ENCODE measurements at places on chromosomes 1 and 21.

GRCh38 chr1:23092447-23092846 is 73.2 kb downstream of the KDM1A start:
- no peak for DNase-seq

GRCh38 chr1:177830531-177831135 is 139.2 kb downstream of the SEC16B start:
- no peak for DNase-seq

GRCh38 chr1:183655562-183656075 is 2.5 kb upstream of the APOBEC4 start:
- DNase-seq = peak; percentile 78

GRCh38 chr1:176205332-176205914 is 1.7 kb downstream of the COP1 start:
- DNase-seq = no peak

DNA sequence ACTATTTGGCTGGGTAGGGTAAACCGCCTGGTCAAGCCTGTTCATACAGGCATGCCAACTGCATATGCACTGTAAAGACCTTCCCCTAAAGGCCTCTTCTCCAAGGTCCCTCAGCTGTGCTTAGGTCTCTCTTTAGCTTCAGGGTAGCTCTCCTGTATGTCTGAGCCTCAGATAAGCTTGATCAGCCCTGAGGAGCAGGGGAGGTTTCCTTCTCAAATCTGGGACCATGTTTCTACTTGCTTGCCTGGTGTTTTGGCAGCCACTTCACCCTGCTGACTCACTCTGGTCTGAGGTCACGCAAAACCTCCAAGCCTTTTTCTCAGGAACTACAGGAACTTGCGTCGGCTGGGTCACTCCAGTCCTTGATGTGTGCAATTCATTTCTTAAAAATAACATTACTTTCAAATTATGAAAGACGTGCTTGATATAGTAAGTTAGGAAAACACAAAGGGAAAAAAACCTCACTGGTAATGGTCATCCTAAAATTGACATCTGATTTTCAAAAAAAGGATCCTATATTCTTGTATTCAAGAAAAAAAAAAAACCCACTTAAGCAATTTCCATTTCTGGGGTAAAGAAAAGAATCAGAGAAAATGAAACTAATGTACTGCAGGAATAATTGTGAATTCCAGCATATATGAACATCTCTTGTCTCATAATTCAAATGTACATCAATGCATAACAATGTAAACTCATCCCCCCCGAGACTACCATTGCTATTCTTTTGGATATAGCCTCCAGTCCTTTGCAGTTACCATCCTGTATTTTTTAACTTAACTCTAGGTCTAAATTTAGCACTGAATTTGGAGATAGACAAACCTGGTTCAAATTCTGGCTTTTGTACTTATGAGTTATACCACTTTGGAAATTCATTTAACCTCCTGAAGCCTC is 24.8 kb upstream of the RNF19B start:
- DNase-seq = peak; percentile 32

GRCh38 chr1:59730759-59731478 is 83.8 kb upstream of the HOOK1 start:
- DNase-seq = no peak

DNA sequence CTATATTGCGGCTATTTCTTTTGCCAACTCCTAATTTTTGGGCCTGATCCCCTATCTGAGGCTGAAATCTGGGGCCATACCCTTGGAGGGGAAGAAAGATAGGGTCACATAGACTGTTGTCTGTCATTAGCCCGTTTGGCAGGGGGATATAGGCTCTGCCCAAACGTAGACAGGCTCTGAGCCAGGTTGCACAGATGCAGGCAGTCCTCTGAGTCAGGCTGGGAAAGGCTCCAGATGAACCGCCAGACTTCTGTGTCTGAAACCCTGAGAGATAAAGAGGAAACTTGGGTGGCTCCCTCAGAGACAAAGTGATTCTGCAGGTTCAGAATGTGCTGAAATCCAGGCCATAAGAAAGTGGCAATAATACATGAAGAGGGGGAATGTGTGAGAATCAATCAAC is 4.0 kb upstream of the CAP1 start:
- no peak for DNase-seq

GRCh38 chr1:234322979-234323378 is 50.3 kb upstream of the COA6 start:
- peak; percentile 65 for DNase-seq

DNA sequence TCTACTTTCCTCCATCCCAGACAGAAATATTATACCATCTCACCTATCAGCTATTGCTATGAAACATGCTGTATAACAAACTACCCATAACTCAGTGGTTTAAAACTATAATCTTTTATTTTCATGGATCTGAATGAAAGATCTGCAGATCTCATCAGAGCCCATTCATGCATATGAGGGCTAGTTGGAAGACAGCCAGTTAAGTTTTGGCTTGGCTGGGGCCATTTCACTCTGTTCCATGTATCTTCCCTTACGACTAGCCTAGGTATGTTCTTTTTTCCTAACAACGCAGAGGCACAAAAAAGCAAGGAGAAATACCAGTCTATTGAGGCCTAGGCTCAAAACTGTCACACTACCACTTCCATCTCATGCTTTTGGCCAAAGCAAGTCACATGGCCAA is 28.1 kb upstream of the RGS1 start:
- DNase-seq = no peak

DNA sequence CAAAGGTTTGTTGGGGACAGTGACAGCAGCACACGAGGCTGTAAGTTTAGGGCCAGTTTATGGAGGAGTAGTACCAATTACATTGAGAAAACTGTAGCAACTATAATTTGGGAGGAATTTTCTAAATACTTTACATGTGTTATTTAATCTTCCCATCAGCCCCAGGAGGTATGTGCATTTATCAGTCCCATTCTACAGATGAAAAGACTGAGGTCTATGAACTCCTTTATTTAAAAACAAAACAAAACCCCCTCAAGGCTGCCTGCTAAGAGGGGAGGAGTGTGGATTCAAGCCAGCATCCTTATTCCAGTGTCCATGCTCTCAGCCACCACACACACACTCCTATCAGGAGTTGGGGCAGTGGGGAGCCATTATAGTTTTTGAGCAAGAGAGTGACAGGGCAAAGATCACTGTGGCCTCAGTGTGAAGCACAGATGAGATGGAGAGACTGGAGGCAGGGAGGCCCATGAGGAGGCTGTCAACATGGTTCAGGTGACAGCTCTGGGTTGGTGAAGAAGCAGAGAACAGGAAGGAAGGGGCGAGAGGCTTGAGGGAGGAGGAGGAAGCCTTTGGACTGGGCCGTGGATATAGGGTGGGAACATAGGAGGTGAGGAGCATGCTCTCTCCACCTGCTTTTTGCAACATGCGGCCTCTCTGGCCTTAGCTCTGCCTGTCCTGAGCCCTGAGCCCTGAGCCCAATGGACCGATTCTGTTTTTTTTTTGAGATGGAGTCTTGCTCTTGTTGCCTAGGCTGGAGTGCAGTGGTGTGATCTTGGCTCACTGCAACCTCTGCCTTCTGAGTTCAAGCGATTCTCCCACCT is 9.7 kb downstream of the TNFRSF1B start:
- DNase-seq = no peak

GRCh38 chr1:153652805-153653500 is 5.5 kb upstream of the SNAPIN start:
- no peak for DNase-seq

DNA sequence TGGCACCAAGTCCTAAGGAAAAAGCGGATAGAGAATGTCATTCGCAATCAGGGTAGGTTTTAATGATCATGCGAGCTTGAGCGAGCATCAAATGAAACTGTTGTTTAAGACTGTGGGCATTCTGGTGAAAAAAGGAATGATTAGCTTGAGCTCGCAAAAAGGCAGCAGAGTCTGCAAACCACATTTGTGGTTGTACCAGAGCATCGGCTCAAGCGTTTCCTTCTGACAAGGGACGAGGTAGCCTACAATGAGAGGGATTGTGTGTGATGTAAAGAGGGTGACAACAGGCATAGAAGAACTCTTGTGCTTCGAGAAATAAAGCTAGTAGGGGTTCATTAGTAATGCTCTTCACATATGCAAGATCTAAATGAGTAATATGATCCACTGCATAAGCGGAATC is 11.1 kb upstream of the CD48 start:
- peak; percentile 23 for DNase-seq

DNA sequence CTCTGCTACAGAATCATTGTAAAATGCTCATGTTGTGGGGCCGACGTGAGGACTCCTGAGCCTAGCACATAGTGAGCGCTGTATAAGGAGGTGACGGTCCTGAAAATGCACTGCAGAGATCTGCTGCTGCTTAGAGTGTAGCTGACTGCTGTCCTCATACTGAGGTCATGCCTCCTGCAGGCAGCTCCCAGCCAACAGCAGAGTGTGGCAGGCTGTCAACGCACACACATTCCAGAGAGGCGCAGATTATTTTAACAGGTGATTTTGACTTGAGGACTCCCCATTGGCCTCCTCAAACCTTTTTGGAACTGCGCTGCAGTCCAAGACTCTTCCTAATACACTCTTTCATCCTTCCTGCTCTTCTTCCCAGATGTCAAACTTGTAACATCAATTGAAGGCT is 119.8 kb upstream of the KCNJ6 start:
- no peak for DNase-seq

DNA sequence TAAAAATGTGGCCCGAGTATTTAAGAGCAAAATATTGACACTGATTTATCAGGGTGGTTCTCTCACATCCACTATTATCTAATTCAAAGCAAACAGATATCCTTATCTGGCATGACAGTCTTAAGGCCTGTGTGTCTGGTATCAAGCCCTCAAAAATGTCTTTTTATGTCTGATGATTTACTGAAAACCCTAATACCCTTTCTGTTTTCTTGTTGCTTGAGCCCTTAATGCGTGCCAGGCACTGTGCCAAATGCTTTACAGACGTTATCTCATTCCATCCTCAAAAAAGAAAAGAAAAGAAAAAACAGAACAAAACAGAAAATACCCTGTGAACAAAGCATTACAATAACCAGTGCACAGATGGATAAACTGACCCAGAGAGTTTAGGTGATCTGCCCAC is 5.7 kb downstream of the DUSP23 start:
- DNase-seq = no peak

DNA sequence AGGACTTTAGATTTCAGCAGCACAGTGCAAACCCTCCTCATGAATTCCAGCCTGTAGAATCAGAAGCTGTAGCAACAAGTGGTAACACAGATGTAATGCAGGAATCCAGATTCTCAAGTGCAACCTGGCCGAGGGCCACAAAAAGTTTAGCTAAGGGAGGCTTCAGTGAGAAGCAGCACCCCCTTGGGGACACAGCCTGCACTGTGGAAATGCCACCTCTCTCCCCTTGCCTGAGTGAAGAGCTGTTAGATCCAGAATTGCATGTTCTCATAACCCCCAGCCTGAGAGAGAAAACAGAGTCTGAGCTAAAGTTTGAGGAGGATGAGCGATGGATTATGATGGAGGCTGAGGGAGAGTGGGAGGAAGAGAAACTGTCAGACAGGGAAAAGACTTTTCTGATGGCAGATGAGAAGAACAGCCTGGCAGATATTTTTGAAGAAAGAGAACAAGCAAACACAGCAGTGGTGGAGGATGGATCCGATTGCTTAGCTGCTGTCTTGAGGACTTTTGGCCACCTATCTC is 80.5 kb upstream of the BMP8A start:
- peak; percentile 65 for DNase-seq

DNA sequence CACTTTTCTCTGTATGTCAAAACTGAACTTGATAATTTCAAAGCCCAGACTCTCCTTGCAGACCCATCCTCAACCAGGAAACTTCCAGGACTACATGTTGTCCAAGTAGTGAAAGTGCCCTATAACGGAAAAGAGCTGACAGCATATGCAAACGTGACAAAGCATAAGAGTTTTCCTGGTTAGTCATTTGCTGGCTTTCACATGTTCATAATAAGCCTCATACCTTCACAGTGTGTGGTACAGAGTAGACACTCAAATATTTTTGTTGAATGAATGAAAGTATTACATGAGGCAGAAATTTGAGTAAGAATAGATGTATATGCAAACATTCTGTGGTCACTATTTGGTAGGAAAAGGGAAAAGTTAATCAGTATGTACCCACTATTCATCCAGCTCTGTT is 473.3 kb downstream of the MRPL39 start:
- DNase-seq = no peak

- no peak for DNase-seq
Measured at GRCh38 chr1:22159891-22160290, 17.0 kb upstream of the WNT4 start.

DNA sequence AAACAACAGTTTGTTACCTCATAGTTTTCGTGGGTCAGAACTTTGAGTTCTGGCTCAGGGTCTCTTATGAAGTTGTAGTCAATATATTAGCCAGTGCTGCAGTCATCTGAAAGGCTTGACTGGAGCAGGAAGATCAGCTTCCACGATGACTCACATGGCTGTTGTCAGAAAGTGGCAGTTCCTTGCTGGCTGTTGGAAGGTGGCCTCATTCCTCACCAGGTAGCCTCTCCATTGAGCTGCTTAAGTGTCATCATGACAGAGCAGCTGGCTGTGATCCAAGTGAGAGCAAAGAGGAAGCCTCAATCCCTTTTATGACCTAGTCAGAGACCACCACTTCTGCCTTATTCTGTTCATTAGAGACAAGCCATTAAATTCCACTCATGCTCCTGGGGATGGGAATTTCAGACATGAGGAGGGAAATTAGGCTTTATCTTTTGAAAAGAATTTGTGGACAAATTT is 5.6 kb downstream of the OSBPL9 start:
- no peak for DNase-seq

GRCh38 chr1:85307987-85308832 is 31.8 kb upstream of the BCL10 start:
- peak; percentile 62 for DNase-seq

- DNase-seq = no peak
Measured at GRCh38 chr1:10078494-10078893, 45.7 kb downstream of the UBE4B start.

GRCh38 chr21:37939251-37939650 is 23.0 kb upstream of the KCNJ6 start:
- DNase-seq = no peak

GRCh38 chr1:111474106-111474505 is 322 bp downstream of the C1orf162 start:
- DNase-seq = no peak

- DNase-seq = no peak
Measured at GRCh38 chr1:19308509-19308907, 3.4 kb downstream of the AKR7A2 start.

- DNase-seq = no peak
Measured at GRCh38 chr1:231665101-231665500, 38.5 kb downstream of the DISC1 start.

All from activated CD4-positive, alpha-beta T cell treated with anti-CD3 and anti-CD28 coated beads, Interleukin-2, amount 10 ng/mL, durations not matched to agents 7 days and 5 days (primary cell).